ENCODE measurements at places on chromosomes 7 and 10. TPM values are rescaled to one million over a fixed set of nuclear protein-coding genes. Genes with fewer than 3 reads are reported as not detected.

GRCh38 chr7:147332988-147333387 lies 1216.4 kb downstream of the CNTNAP2 start:
- H3K27ac ChIP-seq: no peak overlapping the region
- H3K4me1 ChIP-seq: no peaks in the 10 kb centered on the region
- H3K27me3 ChIP-seq: no peaks in the 10 kb centered on the region
- no peak for DNase-seq
- no peaks in the 10 kb centered on the region for H3K36me3 ChIP-seq
- no peak overlapping the region for H3K4me3 ChIP-seq

Gene SEMA4G
- total RNA-seq: 0.48 TPM

DNA sequence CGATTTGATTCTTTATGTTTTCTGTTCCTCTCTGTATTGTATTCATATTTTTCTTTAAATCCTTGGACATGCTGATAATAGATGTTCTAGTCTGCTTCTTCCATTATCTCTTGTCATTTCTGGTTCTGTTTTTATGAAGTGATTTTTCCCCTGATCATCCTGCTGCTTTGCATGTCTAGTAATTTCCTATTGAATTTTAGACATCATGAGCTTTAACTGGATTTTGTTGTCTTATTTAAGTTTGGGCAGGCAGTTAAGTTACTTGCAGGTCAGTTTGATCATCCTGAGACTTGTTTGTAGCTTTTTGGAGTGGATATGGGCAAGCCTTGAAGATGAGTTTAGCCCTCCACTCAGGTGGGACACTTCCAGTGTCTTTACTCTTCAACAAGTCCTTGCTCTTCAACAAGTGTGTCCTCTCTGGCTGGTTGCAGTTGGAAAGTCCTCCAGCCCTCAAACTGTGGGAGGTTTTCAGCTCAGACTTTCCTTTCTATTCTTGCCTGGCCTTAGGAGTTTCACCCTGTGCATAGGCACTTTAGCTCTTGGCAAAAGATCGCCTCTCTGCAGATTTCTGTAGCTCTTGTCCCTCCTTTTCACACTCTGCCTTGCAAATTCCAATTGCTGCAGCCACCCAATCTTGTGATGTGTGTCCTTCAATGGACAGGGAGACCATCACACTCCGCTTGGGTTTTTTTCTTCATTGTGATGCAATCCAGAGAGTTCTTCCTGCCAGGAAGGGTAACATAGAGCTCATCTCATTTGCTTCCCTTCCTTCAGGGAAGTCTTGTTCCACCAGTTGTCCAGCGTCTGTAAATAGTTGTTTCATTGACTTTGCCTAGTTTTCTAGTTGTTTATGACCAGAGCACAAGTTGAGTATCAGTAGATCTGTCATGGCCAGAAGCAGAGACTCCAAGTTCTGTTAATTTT lies 197.2 kb upstream of the SH2B2 start:
- no peak for DNase-seq
- peaks cover 16% of the 10 kb centered on the region for H3K36me3 ChIP-seq
- H3K4me1 ChIP-seq: no peaks in the 10 kb centered on the region
- H3K27me3 ChIP-seq: no peaks in the 10 kb centered on the region
- no peak overlapping the region for H3K27ac ChIP-seq

Gene ITGA8
- total RNA-seq: not detected

Measured in activated naive CD4-positive, alpha-beta T cell treated with anti-CD3 and anti-CD28 coated beads for 36 hours (primary cell).